ENCODE measurements at places on chromosomes 5 and 9.

GRCh38 chr5:50923768-50924494 lies 257.5 kb downstream of the PARP8 start:
- no peak for DNase-seq

DNA sequence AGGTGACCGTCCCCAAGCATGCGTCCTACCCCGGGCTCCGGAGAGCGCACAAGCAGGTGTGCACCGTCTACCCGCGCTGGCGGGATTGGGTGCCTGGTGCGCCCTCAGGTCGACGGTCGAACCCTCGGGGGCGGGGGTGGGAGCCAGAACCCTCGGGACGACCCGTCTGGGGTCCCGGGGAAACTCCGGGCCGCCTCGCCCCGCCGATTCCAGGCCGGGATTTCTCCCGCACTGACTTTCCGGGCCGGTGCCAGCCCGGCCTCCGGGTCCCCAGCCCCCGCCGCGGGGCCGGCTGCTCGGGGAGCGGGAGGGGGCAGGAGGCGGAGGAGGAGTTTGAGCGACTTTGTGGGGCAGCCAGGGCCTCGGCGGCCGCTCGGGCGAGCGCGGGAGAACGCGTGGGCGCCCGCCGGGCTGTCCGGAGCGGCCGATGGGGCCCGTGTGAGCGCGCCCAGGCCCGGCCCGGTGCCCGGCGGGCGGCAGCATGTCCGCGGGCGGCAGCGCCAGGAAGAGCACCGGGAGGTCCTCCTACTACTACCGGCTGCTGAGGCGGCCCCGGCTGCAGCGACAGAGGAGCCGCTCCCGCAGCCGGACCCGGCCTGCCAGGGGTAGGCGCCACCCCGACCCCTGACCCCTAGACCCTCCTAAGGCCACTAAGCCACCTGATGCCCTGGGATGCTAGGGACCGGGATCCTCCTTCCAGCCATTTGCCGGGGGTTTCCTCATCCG lies at the start of gene DAB2IP:
Gene DAB2IP (plus strand): TSS at position 340 of the 726 bp plus-strand sequence. CDS start 142 bp downstream, at position 482.
- no peak for DNase-seq

DNA sequence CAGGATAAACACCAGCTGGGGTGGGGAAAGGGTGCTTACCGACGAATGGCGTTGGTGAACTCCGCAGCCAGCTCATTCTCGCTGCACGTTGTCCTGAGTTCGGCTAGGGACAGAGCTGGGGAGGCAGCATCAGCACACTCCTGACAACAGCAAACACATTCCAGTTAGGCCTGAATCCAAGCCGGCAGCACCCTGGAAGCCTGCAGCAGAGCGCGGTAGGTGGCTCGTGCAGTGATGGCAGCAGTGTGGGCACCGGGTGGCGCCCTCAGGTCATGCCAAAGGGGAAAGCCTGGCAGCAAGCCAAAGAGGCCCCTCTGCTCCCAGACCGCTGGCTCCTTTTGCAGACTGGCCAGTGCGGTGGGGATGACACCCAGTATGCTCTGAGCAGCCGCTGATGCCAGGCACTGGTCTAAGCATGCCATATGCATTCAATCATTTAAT lies 66.9 kb downstream of the DCP2 start:
- peak; percentile 46 for DNase-seq

DNA sequence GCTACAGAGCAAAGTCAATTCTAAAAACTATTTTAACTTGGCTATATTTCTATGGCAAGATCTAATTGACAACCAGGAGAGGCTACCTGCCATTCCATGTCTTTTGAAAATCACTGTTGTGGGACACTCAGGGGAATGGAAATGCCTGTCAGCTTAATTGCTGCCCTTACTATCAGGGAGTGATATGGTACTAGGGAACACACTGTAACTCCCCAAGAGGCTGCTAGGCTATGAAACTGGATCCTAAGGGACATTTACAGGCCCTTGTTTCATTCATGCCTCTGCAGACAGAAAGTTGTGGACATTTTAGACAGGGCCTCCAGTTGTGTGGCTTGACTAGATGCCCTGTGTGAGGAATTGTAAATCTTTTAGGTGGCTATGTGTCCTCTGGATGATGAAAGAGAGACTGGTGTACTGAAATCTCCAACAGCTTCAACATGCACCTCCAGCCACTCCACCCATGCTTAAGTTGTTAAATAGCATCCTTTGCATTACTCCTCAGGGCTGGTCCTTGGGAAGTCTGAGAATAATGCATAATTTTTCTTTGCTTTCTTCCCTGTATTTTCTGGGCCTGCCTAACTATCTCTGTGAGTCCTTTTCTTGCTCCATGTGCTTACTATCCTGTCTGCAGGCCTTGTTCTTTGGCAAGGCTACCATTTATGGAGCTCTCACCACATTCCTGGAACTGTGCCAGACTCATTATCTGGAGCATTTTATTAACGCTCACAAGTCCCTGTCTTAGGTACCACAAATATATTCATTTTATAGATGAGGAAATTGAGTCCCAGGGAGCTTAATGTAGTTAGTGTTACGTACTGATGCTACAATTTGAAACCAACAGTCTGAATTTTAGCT lies 3.2 kb downstream of the MROH2B start:
- DNase-seq, result no peak

DNA sequence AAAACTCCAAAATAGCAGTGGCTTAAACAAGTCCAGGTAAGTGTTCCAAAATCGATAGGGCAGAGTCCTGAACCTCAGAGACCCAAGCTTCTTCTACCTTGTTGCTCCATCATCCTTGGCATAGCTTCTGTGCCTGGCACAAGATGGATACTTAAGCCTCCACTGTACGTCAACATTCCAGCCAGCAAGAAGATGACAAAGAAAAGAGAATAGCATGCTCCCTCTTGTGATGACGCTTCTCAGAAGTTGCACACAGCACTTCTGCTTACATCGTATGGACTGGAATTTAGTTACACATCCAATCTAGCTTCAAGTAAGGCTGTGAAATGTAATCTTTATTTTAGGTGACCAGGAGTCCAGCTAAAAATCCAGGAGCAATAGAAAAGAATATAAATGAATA lies 227.4 kb downstream of the ESM1 start:
- no peak for DNase-seq

DNA sequence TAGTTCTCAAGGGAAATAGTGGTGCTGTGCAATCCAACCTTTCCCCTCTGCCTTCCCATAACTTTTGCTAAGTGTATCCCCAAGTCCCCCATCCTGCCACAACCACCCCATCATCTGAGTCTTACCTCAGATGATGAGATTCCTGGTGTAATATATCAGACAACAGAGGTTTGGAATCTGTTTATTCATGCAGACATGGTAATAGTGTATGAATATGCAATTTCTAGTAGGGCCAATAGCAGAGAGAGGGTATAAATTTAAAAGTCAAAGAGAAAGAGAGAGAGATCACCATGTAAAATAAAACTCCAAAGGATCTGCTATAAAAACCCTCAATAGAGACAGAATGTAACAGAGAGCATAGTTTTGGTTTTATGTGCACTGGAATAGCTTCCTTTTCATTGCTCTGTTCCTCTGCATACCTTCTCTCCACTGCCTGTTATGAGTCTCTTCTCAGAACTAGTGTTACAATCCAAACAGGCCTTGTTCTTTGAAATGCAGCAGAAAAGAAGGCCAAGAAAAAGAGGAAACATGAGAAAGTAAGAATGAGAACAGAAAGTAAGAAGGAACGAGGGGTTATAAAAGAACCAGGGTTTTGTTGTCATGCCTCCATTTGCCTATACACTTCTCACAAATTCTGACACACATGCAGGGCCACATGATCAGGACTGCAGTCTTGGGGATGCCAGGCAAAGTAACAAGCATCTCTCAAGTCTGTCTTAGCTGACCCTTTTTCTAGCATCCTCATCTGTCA lies 278.0 kb downstream of the CETN3 start:
- DNase-seq, result no peak

DNA sequence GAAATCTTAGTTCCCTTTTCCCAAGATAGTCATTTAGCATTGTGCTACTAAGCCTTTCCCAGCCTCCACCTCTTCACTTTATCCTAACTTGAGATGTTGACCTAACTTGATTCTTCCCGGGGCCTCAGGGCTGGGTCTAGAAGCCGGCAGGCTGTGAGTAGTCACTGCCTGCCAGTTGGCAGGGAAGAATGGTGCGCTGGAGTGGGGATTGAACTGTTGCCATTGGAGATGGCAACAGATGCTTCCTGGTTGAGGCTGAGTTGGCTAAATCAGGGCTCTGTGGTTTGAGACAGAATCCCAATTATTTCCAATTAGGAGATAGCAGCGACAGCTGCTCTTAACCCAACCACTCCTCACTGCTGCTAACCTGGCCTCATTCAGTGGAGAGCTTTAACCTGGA lies 343.1 kb downstream of the BRINP1 start:
- no peak for DNase-seq

DNA sequence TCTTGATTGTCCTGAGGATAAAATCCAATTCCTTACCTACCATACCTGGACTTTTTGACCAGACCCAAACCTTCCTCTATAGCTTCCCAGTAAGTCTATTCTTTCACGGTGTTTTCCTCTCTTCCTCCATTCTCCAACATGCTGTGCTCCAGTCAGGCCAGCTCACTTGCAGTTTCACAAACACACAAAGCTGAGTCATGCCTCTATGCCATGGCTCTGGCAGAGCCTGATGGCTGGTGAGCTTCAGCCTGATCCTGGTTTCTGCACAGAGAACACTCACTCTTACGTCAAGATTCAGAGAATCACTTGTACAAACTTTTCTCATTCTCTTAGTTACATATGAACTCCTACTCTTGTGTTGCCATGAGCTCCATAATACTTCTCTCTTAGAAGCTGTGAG lies 27.7 kb upstream of the PAX5 start:
- no peak for DNase-seq

- no peak for DNase-seq
These were observed 54.1 kb downstream of the GNG10 start for GRCh38 chr9:111715471-111715870.

DNA sequence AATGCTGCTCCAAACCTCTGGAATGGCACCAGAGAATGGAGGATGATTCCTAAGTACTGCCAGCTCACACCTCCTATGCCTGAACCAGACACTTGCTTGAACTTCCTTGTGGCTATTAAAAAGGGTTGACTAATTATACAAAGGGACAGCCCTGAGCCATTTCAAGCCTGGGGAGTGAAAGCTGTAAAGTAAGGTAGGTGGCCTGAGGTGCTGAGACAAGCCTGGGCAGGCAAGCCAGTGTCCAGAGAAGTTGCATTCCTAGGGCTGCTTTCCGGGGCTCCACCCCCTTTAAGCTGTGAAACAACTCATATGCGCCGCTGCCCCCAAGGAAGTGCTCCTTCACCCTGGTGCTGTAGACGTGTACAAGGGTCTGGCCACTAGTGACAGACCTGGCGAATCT lies 79.9 kb upstream of the SLC1A3 start:
- DNase-seq, result no peak

- no peak for DNase-seq
These were observed 97.8 kb upstream of the HAND1 start for GRCh38 chr5:154575546-154576428.

- DNase-seq, result no peak
These were observed 161.8 kb upstream of the CLINT1 start for GRCh38 chr5:158020555-158021418.

DNA sequence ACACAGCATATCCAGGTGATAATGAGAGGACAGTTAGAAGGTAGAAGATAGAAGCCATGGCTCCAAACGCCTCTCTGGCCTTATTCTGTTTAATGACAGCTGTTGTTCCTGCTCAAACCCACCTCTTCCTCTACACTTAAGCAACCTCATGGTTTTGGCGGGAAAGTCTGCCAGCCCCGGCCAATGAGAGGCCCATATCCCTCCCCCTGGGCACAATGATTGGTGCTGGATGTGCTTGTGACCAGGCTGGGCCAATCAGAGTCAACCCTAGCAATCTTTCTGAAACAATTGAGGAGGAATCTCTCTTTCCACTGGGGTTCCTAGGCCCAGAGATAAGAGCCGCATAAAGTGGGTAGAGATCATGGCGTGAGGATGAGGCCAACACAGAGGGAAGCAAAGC lies 4.8 kb upstream of the GFI1B start:
- no peak for DNase-seq

- DNase-seq, result no peak
These were observed 35.6 kb downstream of the WWC1 start for GRCh38 chr5:168327019-168327421.

GRCh38 chr5:92394936-92395335 lies 1011.8 kb upstream of the ARRDC3 start:
- DNase-seq, result no peak

All from activated naive CD8-positive, alpha-beta T cell treated with anti-CD3 and anti-CD28 coated beads, Interleukin-2, amount 50 U/mL, for 24 hours (primary cell).